ENCODE measurements at places on chromosomes 11 and 22.

GRCh38 chr11:6249770-6250555 lies 9.7 kb upstream of the CCKBR start:
- DNase-seq, result no peak

GRCh38 chr22:27238935-27239510 lies 562.5 kb downstream of the MN1 start:
- DNase-seq, result no peak

GRCh38 chr11:117678658-117679406 lies 118.2 kb downstream of the DSCAML1 start:
- DNase-seq, result no peak

- DNase-seq, result no peak
Observed at GRCh38 chr22:22565981-22566380, 6.9 kb upstream of the PRAME start.

GRCh38 chr11:35911013-35911412 lies 32.8 kb upstream of the LDLRAD3 start:
- no peak for DNase-seq

GRCh38 chr11:67464411-67465188 lies 4.5 kb downstream of the TMEM134 start:
- peak; percentile 89 for DNase-seq
